ENCODE measurements at places on chromosomes 13 and 19.

GRCh38 chr19:6947745-6948144 is 60.4 kb downstream of the ADGRE1 start:
- peak; percentile 34 for DNase-seq

- DNase-seq, result no peak
Measured at GRCh38 chr13:27905650-27906049, 14.2 kb upstream of the PDX1 start.

GRCh38 chr19:35959968-35960320 is 23.8 kb downstream of the LRFN3 start:
- DNase-seq, result no peak

- DNase-seq, result no peak
Measured at GRCh38 chr19:39867133-39867532, 21.0 kb upstream of the FBL start.

GRCh38 chr13:40153516-40153915 is 498.1 kb downstream of the COG6 start:
- no peak for DNase-seq

GRCh38 chr19:52248241-52248640 is 21.1 kb upstream of the ZNF766 start:
- peak; percentile 18 for DNase-seq

DNA sequence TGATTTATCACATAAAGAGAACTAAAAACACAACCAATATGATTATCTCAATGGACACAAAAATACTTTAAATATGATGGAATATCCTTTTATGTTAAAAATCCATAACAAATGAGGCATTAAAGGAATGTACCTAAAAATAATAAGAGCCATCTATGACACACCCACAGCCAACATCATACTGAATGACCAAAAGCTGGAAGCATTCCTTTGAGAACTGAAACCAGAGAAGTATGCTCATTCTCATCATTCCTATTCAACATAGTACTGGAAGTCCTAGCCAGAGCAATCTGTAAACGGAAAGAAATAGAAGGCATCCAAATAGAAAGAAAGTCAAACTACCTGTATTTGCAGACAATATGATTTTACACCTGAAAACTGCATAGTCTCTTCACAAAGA is 671.0 kb downstream of the SLITRK1 start:
- DNase-seq, result peak; percentile 27

DNA sequence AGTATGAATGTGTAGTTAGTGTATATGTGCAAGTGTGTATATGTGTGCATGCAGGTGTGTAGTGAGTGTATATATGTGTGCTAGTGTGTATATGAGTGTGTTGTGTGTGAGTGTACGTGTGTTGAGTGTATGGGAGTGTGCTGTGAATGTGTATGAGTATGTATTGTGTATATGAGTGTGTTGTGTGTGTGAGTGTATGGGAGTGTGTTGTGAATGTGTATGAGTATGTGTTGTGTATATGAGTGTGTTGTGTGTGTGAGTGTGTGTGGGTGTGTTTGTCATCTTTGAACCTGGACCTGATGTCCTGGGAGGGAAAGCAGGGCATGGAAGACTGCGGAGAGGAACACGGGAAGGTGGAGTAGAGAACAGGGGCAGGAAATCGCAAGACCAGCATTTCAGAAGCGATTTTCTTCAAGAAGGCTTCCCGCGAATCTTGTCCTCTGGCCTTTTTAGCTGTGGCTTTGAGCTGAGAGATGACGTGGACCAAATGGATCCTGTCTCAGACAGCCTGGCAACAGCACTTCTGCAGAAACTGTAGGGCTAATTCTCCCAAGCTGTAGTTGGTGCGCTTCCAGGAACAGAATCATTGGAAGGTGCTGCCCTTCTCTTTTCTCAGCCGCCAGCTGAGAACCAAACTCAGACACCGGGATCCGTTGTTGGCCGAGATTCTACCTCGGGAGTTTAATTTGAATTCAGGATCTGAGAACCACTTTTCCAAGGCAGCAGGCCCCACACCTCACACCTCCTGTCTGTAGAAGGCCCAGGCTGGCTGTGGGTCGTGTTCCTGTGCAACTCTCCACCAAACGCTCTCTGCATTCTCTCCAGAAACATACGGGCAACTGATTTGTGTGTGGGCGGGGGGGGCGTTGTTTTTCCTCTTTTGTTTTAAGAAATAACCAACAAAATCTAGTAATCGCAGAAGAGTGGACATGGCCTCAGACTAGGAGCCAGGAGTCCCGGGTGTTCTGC is 94.7 kb upstream of the RAP2A start:
- peak; percentile 87 for DNase-seq

- no peak for DNase-seq
Measured at GRCh38 chr13:20567881-20568528, 1.0 kb downstream of the IFT88 start.

DNA sequence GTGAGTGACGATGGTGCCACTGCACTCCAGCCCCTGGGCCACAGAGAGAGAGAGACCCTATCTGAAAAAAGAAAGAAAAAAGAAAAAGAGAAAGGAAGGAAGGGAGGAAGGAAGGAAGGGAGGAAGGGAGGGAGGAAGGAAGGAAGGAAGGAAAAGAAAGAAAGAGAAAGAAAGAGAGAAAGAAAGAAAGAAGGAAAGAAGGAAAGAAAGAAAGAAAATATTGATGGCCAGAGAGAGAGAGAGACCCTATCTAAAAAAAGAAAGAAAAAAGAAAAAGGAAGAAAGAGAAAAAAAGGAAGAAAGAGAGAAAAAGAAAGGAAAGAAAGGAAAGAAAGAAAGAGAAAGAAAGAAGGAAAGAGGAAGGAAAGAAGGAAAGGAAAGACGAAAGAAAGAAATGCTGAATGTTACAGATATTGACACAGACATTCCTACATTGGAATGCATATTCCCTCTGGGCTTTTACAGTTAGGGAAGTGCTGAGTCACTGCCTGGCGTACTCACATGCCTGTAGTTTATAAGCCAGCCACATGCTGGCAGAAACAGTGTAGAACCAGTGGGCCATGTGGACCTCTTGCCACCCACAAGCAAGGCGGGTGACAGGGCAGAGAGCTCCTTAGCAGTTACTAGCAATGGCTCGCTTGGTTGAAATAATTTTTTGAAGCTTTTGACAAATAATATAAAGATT is 34.6 kb upstream of the SLC46A3 start:
- peak; percentile 82 for DNase-seq

GRCh38 chr19:42102877-42103276 is 26.9 kb downstream of the ZNF574 start:
- DNase-seq, result no peak

DNA sequence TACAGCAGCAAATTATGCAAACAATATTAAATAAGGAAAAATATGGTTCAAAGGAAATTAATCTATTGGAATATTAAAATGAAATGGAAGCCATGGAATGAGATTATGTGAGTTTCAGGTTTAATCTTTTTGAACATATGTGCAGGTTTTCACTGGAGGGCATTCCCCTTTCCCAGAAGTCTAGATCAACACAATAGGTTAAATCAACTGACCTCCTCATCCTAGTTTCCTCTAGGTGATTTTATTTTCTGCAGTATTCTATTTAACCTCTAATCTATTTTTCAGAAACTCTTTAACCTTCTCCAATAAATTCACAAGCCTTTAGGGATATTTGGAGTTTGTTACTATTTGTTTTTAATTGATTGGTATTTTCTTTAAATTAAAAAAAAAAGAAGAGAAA is 2657.6 kb upstream of the PCDH20 start:
- DNase-seq, result no peak

GRCh38 chr19:37470216-37470615 is 1.1 kb downstream of the ZNF570 start:
- no peak for DNase-seq

DNA sequence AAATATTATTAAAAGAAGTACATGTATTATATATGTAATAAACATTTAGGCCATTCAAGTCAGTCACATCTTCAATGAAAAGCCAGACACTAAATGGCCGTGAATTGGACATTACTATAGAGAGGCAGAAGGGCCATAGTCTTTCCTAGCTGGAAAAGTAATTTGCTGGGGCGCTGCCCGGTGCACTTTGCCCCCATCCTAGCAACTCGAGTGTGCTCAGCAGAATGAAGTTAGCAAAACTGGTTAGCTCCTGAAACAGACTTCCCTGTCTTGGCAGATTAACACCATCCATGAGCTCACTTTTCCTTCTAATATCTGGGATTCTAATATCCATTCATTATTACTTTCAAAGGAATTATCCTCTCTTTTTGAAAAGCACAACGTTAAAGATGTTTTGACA is 2.8 kb upstream of the SPRYD7 start:
- DNase-seq, result no peak

DNA sequence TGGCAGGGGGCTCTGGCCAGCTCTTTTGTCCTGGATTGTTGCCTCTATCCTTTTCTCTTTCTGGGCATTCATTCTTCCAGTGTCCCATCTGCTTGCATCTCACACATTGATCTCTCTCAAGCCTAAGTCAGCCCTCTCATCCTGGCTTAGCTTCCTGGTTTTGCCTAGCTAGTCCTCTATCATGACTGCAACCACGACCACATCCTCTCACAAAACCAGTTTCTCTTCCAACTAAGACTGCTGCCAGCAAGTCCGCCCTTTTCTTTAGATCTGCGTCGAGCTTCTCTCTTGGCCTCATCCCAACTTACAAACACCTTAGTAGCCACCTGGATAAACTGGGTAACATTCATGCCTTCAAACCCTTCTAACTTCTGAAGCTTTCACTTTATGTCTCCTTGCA is 212.2 kb upstream of the HTR2A start:
- no peak for DNase-seq

- DNase-seq, result no peak
Measured at GRCh38 chr19:46847528-46847927, 3.1 kb downstream of the AP2S1 start.

DNA sequence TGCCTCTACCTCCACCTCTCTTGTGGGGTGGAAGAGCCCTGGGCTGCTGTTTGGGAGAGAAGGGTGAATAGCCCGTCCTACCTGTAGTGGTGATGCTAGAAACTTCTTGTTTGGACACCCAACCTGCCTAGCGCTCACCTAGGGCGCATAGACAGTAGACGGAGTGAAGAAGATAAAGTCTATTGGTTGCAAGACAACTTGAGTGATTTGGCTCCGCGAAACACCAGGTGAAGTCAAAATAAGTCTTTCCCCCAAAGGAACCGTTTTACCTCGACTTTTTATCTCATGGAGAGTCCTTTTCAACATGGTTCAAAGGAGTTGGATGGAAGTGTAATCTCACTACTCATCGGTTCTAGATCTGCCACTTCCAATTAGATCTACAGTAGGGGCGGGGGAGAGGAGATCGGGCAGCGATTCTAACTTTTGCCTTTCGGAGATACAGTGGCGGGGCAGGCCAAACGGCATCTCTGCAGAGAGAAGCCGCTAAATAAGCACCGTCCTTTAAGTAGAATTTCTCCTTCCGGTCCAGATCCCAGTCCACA is 694 bp upstream of the ZIC5 start:
- no peak for DNase-seq

DNA sequence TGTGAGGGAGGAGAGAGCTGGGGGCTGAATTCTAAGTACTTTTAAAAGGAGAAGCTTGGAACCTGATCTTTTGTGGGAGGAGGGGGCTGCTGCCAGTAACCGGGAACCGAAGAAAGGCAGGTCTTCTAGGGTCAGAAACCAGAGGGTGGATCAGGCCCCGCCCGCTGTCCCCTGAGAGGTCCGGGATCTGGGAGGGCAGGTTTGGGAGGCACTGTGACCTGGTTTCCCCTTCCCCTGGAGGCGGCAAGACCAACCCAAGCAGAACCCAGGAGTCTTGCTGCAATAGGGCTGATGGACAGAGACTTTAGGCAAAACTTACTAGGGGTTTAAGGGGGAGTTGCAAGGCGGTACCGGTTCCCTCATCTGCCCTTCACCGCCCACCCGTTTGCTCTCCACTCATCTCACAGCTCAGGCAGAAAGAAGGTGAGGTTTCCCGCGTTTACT is 707 bp upstream of the KLK8 start:
- no peak for DNase-seq

DNA sequence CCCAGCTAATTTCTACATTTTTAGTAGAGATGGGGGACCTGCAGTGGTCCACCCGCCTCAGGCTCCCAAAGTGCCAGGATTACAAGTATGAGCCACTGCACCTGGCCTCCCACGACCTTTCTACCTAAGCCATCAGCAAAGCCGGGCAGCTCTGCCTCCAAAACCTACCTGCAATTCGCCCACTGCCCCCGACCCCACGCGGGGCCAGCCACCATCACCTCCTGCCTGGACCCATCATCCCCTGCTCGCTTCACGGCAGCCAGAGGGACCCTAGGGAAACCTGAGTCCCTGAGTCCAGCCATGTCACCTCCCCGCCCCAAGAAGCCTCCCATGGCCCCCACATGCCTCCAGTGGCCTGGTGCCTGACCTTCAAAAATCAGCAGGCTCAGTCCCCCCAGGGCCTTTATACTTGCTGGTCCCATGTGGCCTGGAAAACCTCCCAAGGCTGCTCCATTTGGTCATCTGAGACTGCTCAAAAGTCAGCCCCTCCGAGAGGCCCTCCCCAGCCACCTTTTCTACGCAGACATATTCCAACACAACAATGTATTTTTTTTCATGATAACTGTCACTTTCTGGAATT is 12.1 kb downstream of the ERCC2 start:
- no peak for DNase-seq

GRCh38 chr19:10642473-10643171 is 11.5 kb upstream of the ILF3 start:
- DNase-seq, result no peak

- no peak for DNase-seq
Measured at GRCh38 chr13:20193162-20193906, 596 bp upstream of the GJB2 start.

DNA sequence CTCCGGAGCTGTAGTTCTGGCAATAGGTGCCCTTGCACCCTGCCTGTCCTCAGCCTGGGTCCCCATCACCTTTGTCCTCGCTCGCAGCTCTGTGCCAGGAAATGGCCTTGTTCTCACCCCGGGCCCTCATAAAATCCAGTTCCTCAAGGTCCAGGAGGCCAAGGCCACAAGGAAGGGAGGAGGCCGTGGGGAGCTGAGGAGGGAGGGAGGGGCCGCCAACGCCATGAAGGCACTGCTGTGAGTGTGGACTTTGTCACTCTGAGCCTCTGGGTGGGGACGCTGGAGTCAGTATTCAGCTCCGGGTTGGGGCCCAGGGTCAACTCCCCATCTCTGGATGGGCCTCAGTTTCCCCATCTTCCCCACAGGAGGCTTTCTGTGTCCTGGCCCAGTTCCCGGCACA is 9.2 kb upstream of the GNA11 start:
- DNase-seq, result no peak

DNA sequence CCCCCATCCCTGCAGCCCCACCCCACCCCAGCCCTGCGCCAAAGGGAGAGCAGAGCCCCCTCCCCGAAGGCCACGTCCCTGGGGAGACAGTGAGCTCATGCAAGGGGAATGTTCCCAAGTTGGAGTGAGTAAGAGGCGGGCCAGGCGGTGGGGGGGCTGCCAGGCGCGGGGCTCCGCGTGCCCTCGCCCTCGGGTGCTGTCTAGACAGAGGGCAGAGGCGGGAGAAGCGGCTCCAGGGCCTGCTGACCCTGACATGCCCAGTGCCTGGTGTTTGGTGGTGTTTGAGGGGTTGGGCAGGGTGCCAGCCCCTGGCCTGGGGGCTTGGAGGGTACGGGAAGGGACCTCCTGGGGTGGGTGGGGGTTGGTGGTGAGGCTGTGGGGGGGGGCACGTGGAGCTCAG is 1.0 kb downstream of the FSTL3 start:
- DNase-seq, result no peak

GRCh38 chr13:92807353-92807752 is 419.3 kb upstream of the GPC6 start:
- DNase-seq, result no peak
